ENCODE measurements at places on chromosomes 2 and 18.

DNA sequence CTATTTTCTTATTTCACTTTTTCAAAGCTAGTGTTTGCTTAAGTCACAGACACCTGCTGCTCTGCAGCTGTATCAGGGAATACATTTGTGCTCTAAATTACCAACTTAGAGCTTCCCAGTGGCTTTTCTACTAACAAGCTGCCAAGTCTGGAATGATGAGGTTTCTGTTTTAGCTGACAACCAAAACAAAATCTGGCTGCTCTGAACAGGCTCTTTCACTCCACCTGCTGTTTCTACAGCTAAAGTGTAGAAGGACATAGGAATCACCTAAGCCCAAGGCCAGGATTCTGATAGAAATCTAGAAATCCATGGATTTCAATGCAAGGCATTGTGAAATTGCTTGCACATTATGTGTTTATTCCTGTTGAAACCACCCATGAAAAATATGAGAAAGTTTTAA is 201.2 kb downstream of the SUCLG1 start:
- DNase-seq = no peak

- no peak for DNase-seq
These were observed 71.0 kb downstream of the TMEM182 start for GRCh38 chr2:102832789-102833188.

- peak; percentile 72 for DNase-seq
These were observed 108.9 kb downstream of the CLIP4 start for GRCh38 chr2:29223851-29224692.

DNA sequence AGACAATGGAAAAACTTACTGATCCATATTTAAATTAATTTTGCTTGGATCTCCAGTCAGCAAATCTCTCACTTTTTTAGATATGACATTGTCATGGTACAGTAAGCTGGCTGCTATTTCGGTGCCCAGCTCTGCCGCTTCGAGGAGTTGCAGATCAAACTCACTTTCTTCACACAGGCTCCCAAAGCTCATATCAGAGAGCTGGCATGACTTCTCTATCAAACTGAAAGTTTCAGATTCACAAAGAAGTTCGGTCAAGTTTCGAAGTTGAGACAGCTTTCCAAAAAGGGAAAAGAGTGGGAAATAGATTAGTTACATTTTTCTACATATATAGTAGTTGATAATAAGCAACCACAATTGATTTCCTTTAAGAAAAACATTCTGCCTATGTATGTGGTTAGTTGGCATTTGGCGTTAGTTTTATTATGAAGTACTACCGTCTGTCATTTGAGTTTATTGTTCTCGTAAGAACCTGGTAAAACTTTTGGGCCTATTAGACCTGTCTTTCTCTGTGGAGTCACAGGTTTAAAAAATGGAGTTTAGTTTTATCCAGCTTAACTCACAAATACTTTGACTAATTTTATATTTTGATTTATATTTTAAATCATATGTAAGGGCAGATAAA is 118.8 kb downstream of the ABCA12 start:
- DNase-seq = no peak

DNA sequence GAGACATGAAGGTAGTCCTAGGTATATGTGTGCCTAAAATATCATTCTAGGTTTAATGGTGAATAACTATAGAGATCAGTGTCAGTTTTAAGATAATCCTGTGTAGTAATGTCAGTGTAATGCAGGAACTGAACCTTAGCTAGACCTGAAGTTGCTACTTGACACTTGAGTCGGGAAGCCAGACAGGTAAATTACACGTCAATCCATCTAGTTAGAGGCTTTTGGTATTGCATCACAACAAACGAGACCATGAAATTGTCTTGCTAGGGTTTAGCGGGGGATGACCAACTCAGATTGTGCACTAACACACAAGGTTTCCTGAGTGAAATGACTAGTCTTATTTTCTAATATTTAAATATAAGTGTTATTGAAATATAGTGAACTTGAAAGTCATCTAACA is 2.0 kb downstream of the YPEL5 start:
- peak; percentile 24 for DNase-seq

DNA sequence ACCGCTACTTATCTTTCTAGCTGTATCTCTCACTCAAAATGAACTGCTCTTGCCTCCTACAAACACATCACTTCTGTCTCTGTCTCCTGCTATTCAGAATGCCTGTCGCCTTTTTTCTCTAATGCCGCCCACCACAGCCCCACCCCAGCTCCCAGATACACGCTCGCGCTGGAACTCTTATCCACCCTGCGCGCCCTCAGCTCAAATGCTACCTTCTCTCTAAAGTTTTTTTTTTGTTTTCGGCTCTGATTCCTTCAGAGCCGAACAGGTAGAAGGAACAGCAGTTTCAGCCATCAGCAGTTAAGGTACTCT is 3.9 kb upstream of the SOS1 start:
- no peak for DNase-seq

DNA sequence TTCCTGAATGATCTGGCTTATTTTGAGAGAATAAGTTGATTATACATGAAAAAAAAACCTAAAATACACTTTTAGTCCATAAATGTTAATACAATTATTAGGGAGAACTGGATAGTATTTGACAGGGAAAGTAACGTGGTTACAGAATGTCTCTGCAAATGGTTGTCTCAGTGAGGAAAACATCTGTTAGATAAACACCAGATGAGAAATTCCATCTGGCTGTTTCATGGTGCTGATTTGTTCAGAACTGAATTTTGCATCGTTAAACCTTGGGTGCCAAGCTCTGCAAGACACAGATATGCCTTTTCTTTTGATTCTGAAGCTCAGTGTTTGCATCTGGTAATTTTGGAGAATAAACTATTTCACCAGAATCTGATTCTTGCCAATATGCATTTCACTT is 90.4 kb downstream of the SCN3A start:
- peak; percentile 81 for DNase-seq

- DNase-seq = no peak
These were observed 480.4 kb downstream of the KCNJ3 start for GRCh38 chr2:155178921-155179320.

DNA sequence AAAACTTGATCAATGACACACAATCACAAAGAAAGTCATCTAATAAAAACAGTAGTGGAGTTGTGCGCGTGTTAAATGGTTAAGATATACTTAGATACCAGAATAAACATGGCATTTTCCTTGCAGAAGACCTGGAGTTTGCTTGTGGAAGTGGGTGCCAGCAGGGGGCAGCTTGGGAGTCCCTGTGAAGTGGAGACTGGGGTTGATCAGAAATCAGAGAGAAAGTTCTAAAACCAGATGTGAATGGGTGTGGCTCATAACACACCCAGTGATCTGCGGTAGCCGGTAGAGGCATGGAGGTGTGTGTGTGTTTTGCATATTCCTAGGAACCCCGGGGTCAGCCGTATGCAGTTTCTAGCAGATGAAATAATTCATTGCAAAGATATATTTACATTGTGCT is 300.1 kb upstream of the TRIB2 start:
- peak; percentile 54 for DNase-seq

- DNase-seq = peak; percentile 90
These were observed 152.3 kb downstream of the DIS3L2 start for GRCh38 chr2:232113821-232114220.

Data from amniotic epithelial cell (primary cell).